ENCODE measurements at places on chromosomes 5 and 9. TPM values are rescaled to one million over a fixed set of nuclear protein-coding genes. Genes with fewer than 3 reads are reported as not detected.

CYLC2 gene
- not detected for total RNA-seq

SHC3 gene
- total RNA-seq = 0.21 TPM

SLC4A9 gene
- not detected for total RNA-seq

ALDH1B1 gene
- 10.7 TPM for total RNA-seq

SEMA5A gene
- total RNA-seq = 189 TPM

S1PR3 gene
- 2.1 TPM for total RNA-seq

CLIC3 gene
- total RNA-seq = not detected

DIPK1B gene
- total RNA-seq = 11.4 TPM

- DNase-seq = no peak
These were observed 43.2 kb downstream of the FBXO4 start for GRCh38 chr5:41968153-41968723.

DNA sequence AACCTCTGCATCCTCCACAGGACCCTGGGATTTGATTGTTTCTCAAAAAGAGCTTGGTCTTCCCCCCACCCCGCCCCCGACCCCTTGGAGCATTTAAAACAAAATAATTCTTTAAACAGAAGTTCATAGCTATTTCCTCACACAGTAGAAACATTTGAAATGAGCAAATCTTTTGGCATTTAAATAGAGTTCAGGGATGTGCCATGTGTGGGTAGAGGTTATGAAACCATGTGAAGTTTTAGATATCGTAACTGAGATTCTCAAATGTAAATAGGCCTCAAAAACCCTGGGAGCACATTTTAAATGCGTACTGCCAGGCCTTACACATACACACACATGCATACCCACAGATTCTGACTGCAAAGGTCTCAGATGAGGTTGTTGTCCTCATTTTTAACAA, 66.5 kb downstream of the EPB41L4B start:
- no peak for DNase-seq

DNA sequence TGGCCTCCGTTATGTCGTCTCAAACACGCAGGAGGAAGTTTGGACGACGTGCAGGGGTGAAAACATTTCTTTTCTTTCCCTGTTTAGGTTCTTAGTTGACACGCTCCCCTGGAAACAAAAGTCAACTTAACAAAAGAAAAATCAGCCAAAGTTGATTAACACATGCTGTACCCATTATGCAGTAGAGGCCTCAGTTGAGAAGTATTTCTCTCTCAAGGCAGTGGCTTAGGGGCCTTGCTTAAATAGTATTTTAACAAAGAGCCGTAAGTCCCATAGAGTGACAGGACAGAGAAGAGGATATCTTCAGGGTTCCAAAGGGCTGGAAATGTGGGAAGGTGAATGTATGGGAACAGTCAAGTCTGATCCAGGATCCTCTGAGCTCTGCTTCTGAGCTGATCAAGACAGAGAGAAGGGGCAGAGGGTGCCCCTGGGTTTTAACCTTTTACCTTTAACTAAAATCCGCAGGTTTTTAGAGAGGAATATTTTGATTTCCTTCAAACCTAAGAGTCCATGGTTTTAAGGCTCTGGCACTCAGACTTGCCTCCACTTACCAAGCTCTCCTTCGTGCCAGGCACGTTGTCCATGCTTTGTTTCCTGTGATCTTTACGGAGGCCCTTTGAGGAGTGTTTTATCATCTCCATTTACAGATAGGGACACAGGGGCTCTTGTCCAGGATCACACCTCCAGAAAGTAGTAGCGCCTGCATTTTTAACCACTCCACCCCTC, 629 bp upstream of the CD74 start:
- no peak for DNase-seq

DNA sequence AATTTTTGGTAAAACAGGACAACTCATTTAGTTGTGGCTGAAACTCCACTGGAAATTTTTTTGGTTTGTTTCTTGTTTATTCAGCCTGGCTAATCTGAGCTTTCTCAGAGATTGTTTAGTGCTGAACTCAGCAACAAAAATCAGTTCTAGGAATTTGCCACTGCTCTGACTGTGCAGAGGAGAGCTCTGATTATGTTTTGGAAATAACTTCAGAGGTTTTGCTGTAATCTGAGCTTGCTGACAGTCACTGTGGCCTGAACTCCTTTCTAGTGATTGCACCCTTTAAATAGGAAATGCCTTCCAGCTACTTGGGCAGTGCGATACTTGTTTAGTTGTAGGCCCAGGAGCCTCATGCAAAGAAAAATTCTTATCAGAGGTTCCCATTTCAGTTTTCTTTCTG, 60.2 kb downstream of the OSTF1 start:
- DNase-seq = no peak

DNA sequence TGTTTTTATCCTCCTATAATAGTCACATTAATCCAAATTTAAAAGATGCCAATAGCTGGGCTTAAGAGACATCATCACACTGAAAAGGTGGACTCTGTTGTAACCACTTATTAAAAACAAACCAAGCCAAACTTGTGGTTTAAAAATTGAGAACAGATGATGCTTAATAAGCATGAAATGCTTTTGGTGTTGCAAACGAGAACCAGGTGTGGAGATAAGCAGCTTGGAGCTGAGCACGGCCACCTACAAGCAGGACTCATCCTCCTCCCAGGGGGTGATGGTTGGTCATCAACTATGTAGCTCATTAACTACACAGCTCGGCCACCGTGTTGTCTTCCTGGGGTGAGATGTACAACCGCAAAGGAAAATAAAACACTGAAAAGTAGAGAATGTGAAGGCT, 154.4 kb downstream of the NPR3 start:
- DNase-seq = no peak

- DNase-seq = no peak
These were observed 31.7 kb downstream of the DOCK2 start for GRCh38 chr5:169668732-169669131.

- DNase-seq = no peak
These were observed 215.4 kb upstream of the NR4A3 start for GRCh38 chr9:99606296-99606695.

DNA sequence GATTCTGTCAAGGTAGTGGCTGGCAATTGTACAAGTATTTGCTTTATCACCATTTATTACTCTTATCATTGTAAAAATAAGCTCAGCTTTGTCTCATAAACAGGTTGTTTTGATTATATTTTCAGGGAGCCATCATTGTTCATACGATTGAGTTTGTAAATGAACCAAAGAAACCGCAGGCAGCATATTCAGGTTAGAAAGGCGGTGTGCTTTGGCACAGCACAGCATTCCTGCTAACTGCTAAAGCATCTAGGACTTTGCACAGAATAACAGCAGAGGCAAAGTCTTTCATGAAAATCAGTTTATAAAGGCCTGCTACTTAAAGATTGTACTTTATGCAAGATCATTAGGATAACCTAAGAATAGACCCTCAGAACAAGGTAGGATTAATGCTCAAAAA, 281.5 kb upstream of the SLC24A2 start:
- DNase-seq = no peak

DNA sequence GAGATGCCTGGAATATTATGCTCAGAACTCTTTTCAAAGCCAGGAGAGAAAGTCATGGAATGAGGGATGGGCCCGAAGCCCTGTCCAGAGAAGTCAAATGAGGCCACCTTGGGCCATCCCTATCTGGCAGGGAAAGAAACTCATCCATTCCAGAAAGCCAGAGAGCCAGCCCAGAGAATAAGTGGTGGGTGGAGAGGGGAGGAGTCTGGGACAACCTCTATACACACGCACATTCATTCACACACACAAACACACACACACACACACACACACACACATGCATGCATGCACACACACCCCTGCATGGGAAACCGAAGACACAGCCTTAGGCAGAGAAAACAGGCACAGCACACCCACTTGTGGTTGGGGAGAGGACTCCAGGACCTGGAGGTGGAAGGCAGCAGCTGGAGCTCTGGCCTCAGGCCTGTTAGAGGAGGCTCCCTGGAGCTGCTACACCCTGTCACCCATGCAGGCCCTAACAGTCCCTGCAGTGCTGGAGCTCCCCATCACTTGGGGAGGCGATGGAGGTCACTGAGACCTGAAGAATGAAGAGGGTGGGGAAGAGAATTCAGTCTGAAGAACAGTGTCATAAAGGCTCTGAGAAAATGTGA, 38.0 kb downstream of the TGFBI start:
- DNase-seq = no peak

GRCh38 chr9:129851821-129852220, 16.6 kb downstream of the USP20 start:
- no peak for DNase-seq

DNA sequence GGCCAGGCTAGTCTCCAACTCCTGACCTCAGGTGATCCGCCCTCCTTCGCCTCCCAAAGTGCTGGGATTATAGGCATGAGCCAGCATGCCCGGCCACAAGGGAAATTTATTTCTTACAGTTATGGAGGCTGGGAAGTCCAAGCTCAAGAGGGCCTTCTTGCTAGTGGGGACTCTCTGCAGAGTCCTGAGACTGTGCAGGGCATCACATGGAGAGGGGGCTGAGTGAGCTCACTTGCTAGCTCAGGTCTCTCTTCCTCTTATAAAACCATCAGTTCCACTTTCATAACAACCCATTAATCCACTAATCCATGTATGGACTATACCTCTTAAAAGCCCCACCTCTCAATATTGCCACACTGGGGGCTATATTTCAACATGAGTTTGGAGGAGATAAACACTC, 5.1 kb upstream of the SPIN1 start:
- DNase-seq = no peak

DNA sequence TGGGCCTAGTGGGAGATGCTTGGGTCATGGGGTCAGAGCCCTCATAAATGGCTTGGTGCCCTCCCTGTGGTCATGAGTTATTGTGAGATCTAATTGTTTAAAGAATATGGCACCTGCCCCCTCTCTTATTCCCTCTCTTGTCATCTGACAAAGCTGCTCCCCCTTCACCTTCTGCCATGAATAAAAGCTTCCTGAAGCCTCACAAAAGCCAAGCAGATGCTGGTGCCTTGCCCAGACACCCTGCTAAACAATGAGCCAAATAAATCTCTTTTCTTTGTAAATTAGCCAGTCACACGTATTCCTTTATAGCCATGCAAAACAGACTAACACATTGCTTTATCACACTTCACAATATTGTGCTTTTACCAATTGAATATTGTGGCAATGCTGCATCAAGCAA, 82.8 kb upstream of the PDE4D start:
- DNase-seq = no peak

DNA sequence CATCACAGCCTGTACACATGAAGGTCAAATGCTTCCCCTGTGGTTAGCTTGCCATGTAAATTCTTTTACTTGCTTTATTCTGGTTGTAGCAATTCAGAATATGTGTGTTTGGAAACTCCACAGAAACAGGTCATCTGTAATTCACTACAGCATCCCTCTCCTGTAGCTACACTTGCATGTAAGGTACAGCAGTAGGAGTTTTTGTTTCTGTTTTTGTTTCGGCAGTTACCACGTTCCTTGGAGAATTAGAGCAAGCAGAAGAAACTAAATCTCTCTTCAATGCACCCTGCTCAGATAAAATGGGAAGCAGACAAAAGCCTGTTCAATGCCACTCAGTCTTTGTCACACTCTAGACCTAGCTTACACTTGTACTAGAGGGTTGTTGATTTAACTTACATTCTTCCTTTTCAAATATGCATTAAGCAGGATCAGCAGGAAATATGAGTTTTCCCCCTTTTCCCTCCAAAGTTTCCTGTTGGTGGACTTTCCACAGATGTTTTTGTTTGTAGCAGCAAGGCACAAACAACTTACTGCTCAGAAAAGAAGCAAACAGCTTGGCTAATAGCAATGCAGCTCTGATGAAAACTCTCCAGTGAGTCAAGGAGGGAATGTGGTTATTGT, 80.9 kb downstream of the YIPF5 start:
- no peak for DNase-seq

GRCh38 chr5:121485281-121485680, 366.4 kb upstream of the FTMT start:
- no peak for DNase-seq

DNA sequence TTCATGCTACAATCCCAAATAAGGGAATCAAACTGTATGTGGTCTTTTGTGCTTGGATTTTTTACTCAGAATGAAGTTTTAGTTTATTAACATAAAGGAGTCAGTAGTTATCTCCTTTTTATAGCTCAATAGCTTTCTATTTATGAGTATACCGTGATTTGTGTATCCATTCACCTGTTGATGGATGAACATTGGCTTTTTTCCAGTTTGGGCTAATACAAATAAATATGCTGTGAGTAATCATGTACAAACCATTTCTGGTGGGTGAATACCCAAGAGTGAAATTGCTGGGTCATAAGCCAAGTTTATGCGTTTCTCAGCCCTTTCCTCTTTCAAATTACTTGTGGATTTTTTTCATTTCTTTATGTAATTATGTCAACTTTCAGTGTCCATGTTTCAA, 395.3 kb downstream of the OSTF1 start:
- DNase-seq = no peak

DNA sequence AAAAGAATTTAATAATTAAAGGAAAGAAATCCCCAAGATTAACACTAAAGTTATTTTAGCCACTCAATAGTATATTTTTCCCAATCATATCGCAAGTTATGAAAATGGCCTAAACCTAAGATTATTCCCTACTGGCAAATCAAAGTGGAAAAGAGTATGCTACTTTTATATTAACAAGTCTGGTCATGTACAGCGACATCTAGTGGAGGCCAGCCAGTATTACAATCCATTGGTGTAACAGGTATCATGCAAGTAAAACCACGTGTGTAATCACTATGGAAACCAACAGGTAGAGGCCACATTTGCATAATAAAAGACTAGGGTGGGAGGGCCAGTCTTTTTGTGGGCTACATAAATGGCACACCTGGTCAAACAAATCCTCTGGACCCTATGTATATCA, 976.4 kb upstream of the CDH9 start:
- no peak for DNase-seq

DNA sequence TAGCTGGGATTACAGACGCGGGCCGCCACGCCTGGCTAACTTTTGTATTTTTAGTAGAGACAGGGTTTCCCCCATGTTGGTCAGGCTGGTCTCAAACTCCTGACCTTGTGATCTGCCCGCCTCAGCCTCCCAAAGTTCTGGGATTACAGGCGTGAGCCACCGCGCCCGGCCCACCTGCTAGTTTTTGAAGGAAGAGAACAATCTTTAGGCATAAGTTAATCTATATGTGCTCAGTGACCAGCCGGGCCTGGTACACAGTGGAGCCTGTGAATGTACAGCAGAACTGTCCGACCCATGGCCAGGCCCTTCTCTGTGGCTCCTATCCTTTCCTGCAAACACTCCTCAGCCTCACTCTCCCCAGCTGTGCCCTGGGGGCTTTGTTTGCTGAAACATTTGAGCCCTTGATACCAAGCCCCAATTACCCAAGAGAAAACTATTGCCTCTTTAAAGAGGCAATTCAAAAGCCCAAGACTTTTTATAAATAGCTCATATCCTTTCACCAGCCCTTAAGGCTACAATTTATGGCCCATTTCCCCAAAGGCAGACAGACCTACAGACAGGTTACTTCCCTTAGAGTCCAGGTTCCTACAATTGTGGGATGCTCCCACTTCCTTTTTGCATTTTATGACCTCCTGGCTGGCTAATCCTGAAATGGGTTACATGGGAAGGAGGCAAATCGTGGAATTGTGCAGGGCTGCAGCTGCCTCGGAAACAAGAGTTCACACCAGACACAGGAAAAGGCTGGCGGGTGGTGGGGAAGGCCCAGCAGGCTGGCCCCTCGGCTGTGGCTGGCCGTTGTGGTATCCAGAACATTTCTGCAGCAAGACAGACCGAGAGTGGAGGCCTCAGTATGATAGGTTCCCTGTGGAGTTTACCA, 37.5 kb downstream of the SPRY4 start:
- DNase-seq = no peak
